Bronchial smooth muscle cell (primary cell): ENCODE measurements at places on chromosomes 7 and 10. TPM values are rescaled to one million over a fixed set of nuclear protein-coding genes. Genes with fewer than 3 reads are reported as not detected.

Gene CCDC3
- 0.16 and 0.17 TPM in 2 replicates for total RNA-seq

Gene PDK4
- 0.47 and 0.94 TPM in 2 replicates for total RNA-seq

Gene MTURN
- 18.8 and 19.7 TPM in 2 replicates for total RNA-seq

Gene CADPS2
- 11.8 and 16.6 TPM in 2 replicates for total RNA-seq

Gene GCK
- 1.1 and 3.2 TPM in 2 replicates for total RNA-seq
